ENCODE measurements at places on chromosomes 2 and 18.

- no peak for DNase-seq
Observed at GRCh38 chr18:28669165-28669564, 492.2 kb upstream of the CDH2 start.

GRCh38 chr2:74099835-74100234 lies 47.9 kb downstream of the BOLA3 start:
- no peak for DNase-seq

DNA sequence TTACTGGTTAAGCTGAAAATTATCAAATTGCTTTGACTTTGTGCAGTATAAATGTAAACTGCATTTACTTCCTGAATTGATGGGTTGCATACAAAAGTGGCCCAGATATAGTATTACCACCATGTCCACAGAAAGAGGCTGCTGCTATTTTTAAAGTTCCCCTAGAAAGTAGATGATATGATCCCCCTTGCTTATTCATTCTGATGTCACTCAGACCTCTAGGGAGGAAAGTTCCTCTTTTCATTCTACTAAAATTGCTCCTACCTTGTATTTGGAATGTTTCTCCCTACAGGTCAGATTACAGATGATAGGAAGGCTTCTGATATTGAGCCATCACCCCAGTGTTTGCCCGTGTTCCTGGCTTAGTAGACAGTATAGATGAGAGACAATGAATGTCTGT lies 247.6 kb upstream of the TNP1 start:
- no peak for DNase-seq

DNA sequence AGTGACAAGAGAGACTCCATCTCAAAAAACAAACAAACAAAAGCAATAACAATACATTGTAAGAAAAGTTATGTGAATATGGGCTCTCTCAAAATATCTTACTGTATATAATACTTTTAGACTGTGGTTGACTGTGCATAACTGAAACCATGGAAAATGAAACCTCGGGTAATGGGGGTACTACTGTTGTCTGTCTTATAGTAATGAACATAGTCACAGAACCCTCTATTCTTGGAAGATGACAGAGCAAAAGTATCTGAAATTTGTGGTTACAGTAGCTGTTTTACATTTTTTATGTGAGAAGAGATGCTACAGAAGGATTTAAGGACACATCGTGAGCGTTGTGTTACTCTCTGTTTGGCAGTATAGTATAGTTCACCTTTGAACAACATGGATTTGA lies 60.5 kb downstream of the MAP4K4 start:
- no peak for DNase-seq

- no peak for DNase-seq
Observed at GRCh38 chr2:113846429-113846828, 43.5 kb upstream of the ACTR3 start.

DNA sequence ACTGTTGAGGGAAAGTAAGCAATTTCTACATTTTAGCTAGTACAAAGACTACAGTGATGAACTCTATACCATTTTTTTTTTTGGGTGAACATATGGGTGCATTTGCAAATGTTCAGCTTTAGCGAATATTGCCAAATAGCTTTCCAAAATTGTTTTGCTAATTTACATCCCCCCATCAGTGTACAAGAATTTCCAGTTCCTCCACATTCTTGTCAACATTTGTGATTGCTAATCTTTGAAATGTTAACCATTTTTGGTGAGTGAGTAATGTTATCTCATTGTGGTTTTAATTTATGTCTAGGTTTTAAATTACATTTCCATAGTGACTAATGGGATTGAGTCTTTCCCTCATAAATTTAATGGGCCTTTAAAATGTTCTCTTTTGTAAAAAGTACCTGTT lies 16.4 kb upstream of the CNRIP1 start:
- no peak for DNase-seq

- no peak for DNase-seq
Observed at GRCh38 chr2:29725610-29726009, 195.8 kb downstream of the ALK start.

DNA sequence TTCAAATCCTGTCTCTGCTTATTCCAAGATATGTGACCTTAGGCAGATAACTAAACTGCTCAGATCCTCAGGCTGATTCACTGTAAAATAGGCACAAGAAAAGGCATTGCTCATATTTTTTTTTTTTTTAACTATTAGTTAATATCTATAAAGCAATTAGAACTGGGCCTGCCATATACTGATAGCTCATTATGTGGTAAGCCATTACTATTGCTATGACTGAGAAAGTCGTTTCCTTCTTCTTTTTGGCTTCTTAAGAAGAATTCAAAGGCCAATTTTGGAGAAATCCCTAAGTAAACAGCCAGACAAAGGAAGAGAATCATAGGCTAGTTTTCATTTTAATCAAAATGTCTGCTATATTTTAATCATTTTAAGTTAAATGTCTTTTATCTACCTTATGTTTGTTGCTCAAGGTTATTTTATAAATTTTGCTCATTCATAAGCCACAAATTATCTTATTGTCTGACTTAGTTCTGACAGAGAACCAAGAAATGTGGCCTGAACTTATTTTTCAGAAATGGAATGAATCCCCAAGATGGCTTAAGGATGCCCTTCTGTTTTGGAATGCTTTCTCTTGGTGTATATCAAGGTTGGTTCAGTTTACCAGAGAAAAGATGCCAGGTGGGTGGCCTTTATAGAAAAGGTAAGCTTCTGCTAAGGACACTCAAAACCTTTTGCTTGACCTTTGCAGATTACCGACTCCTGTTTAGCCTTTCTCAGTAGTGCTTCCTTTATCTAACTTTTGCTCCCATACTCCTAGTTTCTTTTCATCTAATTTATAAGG lies 21.3 kb upstream of the VRK2 start:
- DNase-seq: no peak

GRCh38 chr2:79131687-79132086 lies 11.4 kb downstream of the REG1A start:
- no peak for DNase-seq

DNA sequence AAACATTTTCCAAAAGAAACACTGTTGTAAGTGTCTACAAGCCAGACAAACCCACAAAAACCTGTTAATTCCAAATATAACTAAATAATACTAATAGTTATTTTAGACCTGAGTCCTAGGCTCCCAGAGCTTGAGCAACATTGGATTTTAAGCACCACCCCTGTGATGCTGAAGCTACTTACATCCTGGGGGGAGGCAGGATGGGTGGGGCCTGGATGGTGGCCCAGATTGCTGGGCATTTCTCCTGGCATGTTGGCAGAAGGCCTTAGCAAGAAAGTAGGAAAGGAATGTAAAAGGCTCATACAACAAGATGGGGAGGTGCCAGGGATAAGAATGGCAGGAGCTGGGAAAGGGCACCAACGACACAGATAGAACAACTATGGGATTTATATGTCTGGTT lies 50.7 kb upstream of the OTX1 start:
- DNase-seq: no peak

- DNase-seq: no peak
Observed at GRCh38 chr2:147711031-147711430, 133.8 kb upstream of the ACVR2A start.

DNA sequence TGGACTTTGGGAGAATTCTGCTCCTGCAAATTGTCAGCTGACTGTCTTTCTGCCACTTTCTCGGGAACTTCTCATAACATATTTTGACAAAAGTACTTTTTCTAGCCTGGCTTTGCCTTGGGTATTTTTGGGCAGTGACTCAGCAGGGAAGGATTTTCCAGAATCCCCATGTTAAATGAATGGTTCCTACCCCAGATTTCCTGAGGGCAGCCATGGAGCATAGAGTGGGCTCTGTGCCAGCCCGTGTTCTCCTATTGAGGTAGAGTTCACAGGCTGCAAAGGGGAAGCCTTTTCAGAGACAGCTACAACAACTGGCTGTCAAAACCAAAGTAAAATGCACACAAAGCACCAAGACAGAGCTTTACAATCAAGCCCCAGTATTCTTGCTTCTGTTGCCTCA lies 59.8 kb downstream of the BMP10 start:
- DNase-seq: no peak

- no peak for DNase-seq
Observed at GRCh38 chr2:172021955-172022354, 22.2 kb downstream of the METAP1D start.

GRCh38 chr2:231816327-231817026 lies 30.2 kb downstream of the COPS7B start:
- no peak for DNase-seq

GRCh38 chr2:168233166-168233565 lies 14.2 kb downstream of the STK39 start:
- DNase-seq: no peak

- no peak for DNase-seq
Observed at GRCh38 chr2:25491966-25492532, 150.3 kb upstream of the DNMT3A start.

- DNase-seq: no peak
Observed at GRCh38 chr2:16149349-16150243, 209.2 kb downstream of the MYCN start.

GRCh38 chr2:6394276-6394675 lies 471.4 kb downstream of the CMPK2 start:
- DNase-seq: no peak

- DNase-seq: no peak
Observed at GRCh38 chr2:88671786-88672427, 19.6 kb upstream of the RPIA start.

DNA sequence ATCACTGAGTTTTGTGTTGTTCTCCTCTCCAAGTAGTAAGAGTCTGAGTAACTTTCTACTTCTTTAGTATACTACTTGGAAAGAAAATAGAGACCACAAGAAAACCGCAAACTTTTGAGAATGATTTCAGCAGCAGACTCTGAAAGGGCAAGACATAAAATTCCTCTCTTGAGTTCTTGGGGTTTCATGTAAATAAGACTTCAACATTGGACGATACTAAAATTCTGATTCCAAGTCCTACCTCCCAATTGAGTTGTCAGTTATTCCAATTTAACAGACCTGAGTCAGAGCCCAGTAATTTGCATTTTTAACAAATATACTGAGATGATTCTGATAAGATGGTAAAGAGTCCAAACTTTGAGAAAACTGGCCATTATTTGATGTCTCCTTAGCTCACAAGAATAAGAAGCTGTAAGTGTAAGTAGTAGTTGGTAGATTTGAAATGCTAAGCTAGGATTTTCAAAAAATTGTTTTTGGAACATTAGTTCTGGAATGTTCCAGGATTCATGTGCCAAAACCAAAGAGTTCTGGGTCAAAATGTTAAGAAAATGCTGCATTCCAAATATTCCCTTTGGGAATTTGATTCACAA lies 261.6 kb upstream of the SPOPL start:
- DNase-seq: no peak

- no peak for DNase-seq
Observed at GRCh38 chr2:20678086-20678395, 11.1 kb downstream of the GDF7 start.

- no peak for DNase-seq
Observed at GRCh38 chr2:186281726-186282125, 204.3 kb upstream of the ZC3H15 start.

- no peak for DNase-seq
Observed at GRCh38 chr2:41764919-41765318, 282.9 kb upstream of the PKDCC start.

GRCh38 chr2:61356958-61357350 lies 113.9 kb downstream of the USP34 start:
- DNase-seq: no peak

DNA sequence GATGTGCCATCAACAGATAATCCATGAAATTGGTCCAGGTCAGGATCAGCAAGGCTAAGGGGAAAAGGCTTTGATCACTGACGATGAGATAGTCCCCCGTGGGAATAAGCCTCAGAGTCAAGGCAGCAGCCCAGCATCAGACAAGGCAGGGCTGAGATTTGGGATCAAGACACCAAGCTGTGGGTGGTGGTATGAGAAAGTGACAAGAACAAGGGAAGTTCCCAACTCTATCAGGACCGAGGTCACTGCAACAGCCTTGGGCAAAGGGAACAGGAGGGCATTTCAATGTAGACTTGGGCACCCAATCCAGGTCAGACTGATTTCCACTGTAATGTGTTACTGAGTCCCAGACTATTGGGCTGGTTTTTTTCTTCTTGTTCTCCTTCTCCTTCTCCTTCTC lies 18.7 kb downstream of the PLEK start:
- DNase-seq: no peak

DNA sequence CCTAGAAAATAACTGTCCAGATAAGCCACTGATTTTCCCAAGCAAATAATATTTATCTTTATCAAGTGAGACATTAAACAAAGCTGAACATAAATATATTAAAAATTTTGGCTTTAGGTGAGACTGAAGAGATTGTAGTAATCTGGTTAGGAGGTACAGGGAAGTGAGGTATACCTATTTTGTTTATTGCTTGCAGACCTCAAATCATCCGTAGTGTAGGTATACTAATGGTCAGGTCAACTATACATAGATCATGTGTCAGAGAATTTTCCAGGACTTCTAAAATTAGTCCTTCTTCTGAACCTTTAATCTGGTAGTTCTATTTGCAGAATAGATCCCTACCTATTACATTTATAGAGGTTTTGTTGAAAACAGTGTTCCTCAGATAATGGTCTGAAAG lies 41.5 kb downstream of the SP140 start:
- DNase-seq: no peak

DNA sequence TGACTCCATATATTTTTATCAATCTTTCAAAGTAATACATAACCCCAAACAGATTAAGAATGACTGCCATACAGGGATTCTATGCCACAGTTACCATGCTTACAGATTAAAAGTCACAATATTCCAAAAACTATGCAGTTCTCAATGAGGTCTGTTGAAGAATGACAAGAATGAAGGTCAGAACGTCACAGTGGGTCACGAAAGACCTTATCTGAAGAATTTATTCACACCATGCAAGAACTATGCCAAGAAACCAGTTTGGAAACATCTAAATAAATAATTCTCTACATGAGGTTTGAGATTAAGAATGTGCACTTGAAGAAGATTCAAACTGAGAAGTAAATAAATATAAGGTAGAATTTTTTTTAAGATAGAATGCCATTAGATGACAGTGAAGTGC lies 253.3 kb downstream of the EXOC6B start:
- no peak for DNase-seq

DNA sequence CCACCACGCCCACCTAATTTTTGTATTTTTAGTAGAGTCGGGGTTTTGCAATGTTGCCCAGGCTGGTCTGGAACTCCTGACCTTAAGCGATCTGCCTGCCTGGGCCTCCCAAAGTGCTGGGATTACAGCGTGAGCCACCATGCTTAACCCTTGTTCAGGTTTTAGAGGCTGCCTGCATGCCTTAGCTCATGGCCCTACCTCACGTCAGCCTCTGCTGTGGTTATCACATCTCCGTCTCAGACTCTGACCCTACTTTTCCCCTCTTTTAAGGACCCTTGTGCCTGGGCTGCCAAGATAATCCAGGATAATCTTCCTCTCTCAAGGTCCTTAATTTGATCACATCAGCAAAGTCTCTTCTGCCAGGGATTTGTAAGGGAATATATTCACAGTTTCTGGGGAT lies 98.2 kb upstream of the PMAIP1 start:
- DNase-seq: no peak

DNA sequence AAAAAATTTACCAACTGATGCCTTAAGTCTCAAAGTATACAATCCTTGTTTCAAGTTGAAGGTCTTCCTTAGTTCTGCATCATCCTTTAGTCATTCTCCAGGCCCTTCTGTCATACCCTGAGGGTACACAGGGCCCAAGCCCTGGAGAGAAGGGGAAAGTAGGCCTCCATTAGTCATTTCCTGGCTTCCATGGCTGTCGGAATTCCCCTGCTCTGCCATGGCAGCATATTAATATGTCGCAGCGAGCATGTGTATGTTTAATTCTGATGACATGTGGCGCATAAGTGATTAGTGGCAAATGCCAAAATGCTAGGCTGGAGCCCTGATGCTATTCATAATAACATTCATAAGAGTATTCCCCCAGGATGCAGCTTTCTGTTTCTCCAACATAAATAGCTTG lies 22.1 kb downstream of the GPR39 start:
- peak; percentile 31 for DNase-seq

GRCh38 chr2:138276339-138276738 lies 225.2 kb upstream of the SPOPL start:
- DNase-seq: no peak

- DNase-seq: no peak
Observed at GRCh38 chr2:97798416-97798815, 85.0 kb downstream of the ZAP70 start.
